SK-N-DZ (cell line): ENCODE measurements at places on chromosomes 4 and X.

DNA sequence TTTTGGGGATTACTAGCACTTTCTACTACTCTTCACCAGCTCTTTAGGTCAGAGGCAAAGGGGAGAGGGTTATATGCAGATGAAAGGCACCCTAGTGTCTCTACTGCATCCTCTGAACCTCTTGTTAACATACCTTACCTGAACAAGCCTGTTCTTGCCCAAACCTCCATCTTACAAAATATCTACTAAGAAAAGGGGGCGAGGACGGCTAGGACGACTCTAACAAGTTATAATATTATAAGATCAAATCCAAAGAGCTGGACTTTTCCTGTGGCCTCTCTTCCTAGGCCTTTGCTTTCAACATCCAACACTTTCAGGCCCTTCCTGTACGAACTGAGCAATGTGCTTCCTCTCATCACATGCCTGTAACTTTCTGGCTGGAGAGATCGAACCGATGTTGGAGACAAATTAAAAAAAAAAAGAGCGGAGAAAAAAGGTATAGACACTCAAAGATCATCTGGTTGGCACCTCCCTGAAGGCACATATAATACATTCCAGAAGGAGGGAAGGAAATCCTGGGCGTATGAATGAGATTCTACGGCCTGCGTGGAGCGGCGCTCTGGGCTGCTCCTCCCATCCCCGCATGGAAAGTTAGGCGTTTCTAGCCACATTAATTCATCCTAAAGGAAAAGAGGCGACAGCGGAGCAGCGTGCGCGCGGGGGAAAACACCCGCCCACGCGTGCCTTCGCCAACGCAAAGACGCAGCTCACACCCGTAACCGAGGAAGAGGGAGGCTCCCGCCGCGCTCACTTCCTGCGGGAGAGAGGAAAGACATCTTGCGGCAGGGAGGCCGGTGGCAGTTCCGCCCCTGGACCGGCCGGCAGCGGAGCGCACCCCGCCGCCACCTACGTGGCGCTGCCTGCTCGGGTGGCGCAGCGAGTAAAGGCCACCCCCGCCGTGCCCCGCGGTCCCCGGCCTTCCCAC lies 808 bp downstream of the PRDM5 start:
- DNase-seq: peak; percentile 63

- no peak for DNase-seq
Observed at GRCh38 chr4:122903766-122904288, 18.6 kb downstream of the NUDT6 start.

GRCh38 chr4:152458801-152459302 lies 77.0 kb downstream of the FBXW7 start:
- no peak for DNase-seq

GRCh38 chrX:39941332-39941920 lies 156.3 kb downstream of the BCOR start:
- peak; percentile 57 for DNase-seq

- no peak for DNase-seq
Observed at GRCh38 chr4:150251752-150252190, 173.5 kb downstream of the DCLK2 start.
